ENCODE measurements at places on chromosomes 5 and 9.

DNA sequence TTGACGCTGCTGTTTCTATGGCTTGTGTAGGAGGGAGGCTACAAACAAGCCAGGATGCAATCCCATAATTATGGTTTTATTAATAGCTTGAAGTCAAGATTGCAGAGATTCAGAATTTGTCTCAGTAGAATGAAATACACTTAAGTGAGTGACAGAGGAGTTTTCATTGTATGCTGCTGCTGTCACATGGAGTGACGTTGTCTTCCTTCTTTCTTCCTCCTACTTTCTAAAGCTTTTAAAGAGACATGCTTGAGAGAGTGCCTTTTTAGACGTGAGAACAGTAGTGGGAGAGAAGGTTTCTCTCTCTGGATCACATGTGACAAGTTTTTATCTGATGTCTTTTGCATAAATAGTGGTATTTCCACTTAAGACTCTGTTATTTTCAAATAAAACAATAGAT is 48.9 kb downstream of the MACIR start:
- no peak for DNase-seq

- DNase-seq: no peak
Measured at GRCh38 chr5:9653811-9654210, 23.7 kb upstream of the TAS2R1 start.

GRCh38 chr9:128222026-128222425 is 18.8 kb downstream of the DNM1 start:
- DNase-seq: no peak

- no peak for DNase-seq
Measured at GRCh38 chr5:7321724-7322123, 74.2 kb upstream of the ADCY2 start.

GRCh38 chr9:70477907-70478480 is 63.5 kb upstream of the KLF9 start:
- no peak for DNase-seq

DNA sequence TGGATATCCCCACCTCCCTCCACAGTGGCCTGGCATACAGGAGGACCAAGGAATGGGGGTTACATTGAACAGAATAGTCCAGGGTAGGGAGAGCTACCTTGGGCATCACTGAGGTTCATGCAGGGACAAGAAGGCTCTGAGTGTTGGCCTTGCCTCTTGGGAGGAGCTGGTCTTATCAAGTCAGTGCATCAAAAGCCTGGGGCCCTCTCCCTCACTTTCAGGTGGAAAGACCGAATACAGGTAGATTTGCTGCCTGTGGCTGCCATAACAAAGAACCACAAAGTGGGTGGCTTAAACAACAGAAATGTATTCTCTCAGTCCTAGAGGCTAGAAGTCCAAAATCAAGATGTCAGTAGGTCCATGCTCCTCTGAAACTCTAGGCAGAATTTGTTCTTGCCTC is 18.5 kb upstream of the ARSI start:
- DNase-seq: no peak

- no peak for DNase-seq
Measured at GRCh38 chr5:181149806-181150733, 2.7 kb downstream of the OR2V2 start.

DNA sequence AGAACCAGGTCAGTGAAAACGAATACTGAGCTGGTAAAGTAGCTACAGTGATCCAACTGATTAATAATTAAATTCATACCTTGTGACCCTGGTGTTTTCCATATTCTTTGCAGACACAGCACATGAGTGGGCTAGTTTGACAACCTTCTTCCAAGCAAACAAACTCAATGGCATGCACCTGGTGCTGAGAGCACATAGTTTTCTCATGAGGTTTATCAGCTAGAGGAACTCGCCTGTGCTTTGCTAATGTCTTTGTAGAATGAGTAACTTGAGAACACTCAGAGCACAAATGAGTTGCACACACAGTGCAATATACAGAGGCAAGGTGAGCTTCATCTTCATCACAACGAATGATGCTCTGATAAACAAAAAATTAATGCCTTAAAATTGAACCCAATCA is 12.6 kb downstream of the TRIM23 start:
- no peak for DNase-seq

DNA sequence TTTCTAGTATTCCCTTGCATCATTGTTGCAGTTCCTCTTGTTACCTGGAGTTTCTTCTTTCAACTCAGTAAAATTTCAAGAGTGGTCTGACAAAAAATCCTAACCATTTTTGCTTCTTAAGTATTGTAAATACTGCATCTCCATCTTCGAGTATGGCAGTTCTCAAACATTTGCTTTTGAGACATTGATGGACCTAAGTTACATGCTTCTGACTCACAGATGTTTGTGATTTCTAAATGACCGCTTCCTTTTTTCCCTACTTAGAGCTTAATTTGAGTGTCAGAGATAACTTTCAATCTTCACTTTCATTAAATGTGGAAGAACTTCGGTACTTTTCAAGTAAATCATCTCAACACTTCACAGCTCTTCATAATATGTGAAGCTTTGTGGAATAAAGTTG is 4.2 kb downstream of the UHRF2 start:
- DNase-seq: no peak

- DNase-seq: no peak
Measured at GRCh38 chr5:73615085-73615484, 10.9 kb upstream of the ARHGEF28 start.
